Esophagus squamous epithelium (tissue), 5 donors: ENCODE measurements at places on chromosomes 1 and 21.

DNA sequence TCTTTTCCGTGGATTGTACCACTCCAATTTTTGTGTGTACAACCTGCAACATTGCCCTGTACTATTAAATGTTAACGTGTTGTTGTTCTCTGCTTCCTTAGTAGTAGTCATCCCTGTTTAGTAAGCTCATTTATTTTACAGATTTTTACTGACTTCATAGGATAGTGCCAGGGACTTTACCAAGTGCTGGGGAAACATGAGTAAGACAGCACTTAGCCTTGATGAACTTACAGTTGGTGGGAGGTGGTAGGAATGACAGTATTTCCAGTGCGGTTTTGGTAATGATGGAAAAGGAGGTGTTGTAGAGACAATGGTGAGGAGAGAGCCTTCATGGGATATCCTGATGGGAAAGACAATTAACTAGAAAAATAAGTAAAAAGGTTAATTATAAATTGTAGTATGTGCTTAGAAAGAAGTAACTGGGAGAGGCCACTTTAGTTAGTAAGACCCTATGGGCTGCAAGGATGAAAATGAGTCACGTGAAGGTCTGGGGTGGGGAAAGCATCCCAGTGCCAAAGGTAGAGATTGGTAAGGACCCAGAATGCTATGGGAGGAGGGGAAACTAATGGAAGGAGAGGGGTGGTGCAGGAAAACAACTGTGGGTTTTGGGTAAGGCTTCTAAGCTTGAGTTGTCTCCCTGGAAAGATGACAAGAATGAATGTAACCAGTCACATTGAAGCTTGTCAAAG lies 1.7 kb downstream of the RLF start:
- no peak for DNase-seq

GRCh38 chr1:198462365-198463019 lies 78.0 kb downstream of the ATP6V1G3 start:
- DNase-seq = no peak

DNA sequence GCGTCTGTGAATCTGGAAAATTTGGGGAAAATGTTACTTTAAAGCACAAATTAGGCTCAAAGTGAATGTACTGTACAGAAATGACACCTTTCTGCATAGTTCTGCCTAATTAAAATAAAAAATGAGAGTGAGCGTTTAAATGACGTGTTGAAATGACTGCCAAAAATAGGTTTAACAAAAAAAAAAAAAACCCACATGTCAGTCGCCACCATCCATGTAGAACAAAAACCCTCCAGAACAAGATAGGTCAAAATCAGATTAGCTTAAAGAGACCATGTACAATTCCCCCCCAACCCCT lies 745 bp downstream of the PARP1 start:
- DNase-seq = no peak

- no peak for DNase-seq
Measured at GRCh38 chr1:224617410-224618355, 1.6 kb downstream of the CNIH3 start.

- DNase-seq = peak; percentile 21
Measured at GRCh38 chr21:15065392-15066122, 757 bp upstream of the NRIP1 start.

DNA sequence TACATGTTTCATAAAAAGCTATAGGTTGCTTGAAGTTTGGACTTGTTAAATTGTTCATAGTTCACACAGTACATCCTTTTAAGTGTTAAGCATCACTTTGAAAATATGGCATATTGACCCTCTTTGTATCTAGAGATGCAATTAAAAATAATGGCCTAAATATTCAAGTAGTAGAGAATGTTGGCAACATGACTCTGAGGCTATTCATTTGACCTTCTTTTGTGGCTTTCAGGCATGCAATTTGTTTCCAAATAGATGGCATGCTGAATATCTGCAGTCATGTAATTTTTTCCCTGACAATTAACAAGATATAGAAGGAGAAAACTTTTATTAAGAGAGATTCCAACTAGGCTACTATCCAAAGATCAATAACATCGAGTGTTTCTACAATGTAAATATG lies 230.5 kb upstream of the ZRANB2 start:
- DNase-seq = no peak

GRCh38 chr1:151158751-151159251 lies 2.4 kb downstream of the TNFAIP8L2 start:
- DNase-seq = no peak

GRCh38 chr1:40803447-40803846 lies 19.9 kb downstream of the KCNQ4 start:
- no peak for DNase-seq

- DNase-seq = no peak
Measured at GRCh38 chr1:212749821-212750535, 41.6 kb downstream of the NSL1 start.

DNA sequence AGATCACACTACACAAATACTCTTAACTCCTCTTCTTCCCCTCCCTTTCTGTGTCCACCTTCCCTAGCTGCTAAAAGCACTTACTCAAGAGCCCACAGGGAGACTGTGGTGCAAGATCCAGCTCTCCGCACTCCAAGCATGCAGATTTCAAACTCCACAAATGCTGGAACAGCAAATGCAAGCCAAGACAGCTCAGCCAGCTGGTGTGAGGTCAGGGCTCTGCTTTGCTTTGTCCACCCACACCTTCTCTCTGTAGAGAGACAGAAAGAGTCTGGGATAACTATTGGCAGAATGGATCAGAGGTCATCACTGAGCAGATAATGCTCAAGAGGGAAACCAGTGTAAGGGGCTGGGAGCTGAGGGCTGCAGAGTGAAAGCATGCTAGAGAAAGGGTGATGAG lies 45.2 kb upstream of the DPT start:
- DNase-seq = no peak

DNA sequence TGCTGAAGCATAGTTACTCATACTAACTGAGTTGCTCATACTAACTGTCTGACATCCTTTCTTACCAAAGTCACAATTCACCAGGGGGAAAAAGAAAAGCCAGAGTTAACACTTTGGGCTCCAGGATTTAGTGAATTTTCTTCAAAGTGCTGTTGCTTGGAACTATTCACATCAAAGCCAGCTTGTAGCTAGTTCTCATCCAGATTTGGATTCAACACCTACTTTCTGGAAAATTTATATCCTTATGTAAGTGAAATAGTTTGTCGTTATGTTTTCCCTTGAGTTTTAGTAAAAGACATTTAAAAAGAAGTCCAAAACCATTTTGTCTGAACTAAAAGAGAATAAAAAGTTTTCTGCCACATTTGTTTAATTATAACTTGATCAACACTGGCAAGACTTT lies 264.6 kb downstream of the BRINP2 start:
- no peak for DNase-seq

DNA sequence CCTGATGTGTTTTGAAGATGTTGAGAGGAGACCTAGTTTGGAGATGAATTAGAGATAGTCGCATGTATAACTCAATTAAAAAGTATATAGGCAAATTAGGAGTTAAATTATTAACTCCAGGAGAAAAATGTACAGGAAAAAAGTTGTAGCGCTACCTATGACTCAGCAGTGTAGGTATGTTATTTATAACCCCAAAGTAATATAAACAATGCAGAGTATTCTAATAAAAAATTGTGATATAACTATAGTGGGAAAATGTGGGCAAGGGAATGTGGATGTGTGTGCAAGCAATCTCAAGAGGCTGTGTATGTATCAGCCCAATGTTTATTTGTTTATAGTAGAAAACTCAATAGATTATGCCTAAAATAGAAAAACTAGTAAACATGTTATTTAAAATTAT lies 144.5 kb downstream of the BRINP2 start:
- DNase-seq = no peak

GRCh38 chr1:84367219-84367618 lies 31.1 kb upstream of the DNASE2B start:
- DNase-seq = no peak

GRCh38 chr21:32817208-32817607 lies 45.7 kb upstream of the PAXBP1 start:
- no peak for DNase-seq

DNA sequence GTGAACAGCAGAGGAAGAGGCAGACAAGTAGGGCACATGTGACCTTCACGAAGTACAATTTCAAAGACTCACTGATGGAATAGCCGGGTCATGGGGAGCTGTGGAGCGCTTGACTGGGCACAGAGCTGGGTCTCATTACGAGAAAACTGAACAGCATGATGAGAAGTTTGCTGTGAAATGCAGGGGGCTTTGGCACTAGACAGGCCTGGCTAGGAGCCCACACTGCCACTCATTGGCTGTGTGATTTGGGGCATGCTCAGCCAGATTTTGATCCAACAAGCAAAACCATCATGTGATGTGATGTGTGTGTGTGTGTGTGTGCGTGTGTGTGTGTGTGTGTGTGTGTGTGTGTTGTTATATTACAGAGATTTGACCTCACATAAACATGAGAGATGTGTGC lies 4.9 kb upstream of the IFNGR2 start:
- DNase-seq = no peak

DNA sequence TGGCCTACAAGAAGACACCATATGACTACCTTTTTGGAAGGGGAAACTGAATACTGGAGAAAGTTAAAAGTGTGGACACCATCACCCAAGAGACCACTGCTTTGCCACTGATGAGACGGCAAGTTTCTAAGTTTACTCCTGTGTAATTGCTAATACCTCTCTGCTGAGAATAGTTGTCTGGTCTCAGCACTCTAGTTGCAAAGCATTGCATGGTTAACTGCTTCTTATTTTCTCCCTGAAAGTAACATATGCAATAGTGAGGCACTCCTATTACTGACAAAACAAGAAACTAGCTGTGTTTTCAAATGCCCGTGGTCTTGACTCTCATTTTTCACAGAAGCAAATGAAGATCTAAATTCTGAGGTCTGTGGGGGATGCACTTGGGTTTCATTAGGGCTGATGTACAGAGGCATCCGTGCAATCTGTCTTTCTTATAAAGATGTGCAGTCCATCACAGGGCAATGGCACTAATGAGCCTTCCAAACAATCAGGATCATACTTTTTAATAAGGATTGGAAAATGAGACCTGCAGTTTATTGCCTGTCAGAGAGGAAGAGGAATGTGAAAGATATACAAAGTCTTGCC lies 62.9 kb downstream of the IFI44 start:
- no peak for DNase-seq

GRCh38 chr1:115469703-115470476 lies 131.8 kb upstream of the NGF start:
- no peak for DNase-seq

GRCh38 chr1:227424953-227425352 lies 106.7 kb upstream of the CDC42BPA start:
- DNase-seq = no peak
